ENCODE measurements at places on chromosomes 7 and 10.

DNA sequence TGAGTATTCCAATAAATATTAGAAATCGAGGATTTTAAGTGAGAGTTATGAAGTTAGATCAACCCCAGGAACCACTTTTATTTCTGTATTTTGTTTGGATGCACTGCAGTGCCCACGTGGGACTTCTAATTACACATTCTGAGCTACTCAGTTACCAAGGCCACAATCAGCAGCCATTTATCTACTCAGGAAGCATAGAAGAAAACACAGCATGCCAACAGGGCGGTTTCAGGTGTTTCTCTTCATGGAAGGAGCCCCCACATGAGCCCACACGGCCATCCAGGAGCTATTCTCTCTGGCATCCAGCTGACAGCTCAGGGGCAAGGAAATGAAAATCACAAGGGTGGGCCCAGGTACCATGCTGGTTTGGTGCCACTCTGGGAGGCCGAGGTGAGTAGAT is 266.5 kb upstream of the MKLN1 start:
- DNase-seq = no peak

DNA sequence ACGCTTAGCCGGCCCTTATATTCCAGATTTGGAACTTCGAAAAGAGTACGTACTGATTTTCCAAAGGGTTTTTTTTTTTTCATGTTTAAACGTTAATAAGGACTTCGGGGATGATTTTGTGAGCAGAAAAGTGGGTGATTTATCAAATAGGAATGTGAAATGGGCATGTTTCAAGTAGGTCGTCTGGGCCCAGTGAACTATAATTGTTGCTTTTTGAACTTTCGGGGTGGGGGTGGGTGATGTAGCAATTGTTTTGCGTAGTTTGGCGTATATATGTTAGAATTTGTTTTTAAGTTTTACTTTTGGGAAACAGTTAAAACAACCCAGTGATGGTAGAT is 299 bp upstream of the PBLD start:
- no peak for DNase-seq

DNA sequence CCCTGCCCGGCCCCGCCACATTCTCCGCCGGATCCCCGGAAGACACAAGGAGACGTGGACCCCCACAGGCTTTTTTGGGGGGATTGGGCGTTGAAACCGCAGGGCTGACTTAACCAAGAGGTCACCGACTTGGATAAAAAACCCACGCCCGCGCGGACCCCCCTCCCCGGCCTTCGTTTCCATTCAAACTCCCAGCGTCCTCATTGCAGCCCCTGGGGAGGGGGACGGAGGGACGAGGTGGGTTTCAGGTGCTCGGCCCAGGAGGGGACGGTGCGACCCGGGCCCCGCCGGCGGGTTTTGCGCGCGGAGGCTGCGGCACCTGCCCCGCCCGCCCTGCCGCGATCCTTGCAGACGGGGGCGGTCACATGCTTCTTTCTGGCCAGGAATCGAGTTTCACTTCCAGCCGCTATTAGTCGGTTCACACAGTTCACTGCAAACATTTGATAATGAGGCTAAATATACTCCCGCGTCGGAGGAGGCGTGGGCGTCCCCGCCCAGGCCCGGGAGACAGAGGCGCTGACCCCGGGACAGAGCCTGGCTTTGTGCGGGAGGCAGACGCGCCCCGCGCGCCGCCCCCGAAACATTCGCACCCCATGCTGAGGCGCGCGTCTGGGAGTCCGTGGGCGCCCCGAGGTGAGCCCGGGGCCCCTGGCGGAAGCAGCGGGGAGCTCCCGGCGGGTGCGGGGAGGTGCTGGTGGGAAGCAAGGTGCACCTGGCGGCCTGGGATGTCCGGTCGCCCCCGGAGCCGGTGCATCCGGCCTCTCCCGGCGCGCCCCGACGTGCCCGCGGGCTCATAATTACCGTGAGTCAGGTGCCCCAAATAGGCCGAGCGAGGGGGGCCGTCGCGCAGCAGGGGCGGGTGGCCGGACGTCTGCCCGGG is 2.7 kb upstream of the PDGFA start:
- no peak for DNase-seq

DNA sequence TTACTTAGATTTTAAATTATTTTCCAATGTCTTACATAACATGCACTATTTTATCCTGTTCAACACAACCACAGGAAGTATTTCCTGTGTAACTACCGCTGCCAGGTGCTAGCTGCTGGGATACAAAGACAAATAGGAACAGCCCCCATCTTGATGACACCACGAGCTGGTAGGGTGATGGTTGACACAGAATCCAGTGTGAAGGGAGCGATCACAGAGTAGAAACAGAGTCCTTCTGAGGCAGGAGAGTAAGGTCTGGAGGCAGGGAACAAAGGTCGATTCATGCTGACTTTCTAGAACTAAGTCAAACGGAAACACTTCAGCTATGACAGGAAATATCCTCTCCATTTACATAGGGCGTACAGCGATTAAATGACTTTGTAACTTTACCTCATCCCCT is 232.3 kb downstream of the ADAM12 start:
- no peak for DNase-seq

All from A172 (cell line).